Peyer's patch (tissue), 4 donors: ENCODE measurements at places on chromosomes 1 and 21. TPM values are rescaled to one million over a fixed set of nuclear protein-coding genes. Genes with fewer than 3 reads are reported as not detected.

Gene GADD45A
- 61.3 TPM for total RNA-seq

GRCh38 chr1:196102826-196103225, 505.4 kb downstream of the KCNT2 start:
- H3K27ac ChIP-seq, result no peak overlapping the region
- H3K4me3 ChIP-seq, result no peak overlapping the region
- no peaks in the 10 kb centered on the region for H3K4me1 ChIP-seq

GRCh38 chr1:40977716-40978115, 1.8 kb upstream of the CTPS1 start:
- no peaks in the 10 kb centered on the region for H3K27me3 ChIP-seq
- H3K4me1 ChIP-seq, result peaks cover 4% of the 10 kb centered on the region
- no peaks in the 10 kb centered on the region for H3K36me3 ChIP-seq
- DNase-seq, result no peak
- H3K27ac ChIP-seq, result no peak overlapping the region

DNA sequence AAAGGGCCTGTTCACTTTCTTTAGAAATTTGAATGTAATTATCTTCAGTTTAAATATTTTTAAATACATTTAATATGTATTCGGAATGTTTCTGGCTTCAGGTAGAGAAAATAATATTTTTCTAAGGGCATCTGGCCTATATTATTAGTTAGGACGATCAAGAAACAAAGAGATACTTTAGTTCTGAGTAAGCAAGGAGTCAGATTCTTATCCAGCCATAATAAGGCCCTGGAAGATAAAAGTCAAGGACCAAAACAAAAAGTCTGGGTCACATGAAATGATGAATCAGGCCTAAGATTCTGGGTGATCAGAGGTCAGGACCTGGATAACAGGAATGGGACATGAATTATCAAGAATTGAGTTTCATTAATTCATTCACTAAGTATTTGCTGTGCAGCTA, 6.3 kb downstream of the PHC2 start:
- H3K27me3 ChIP-seq, result no peaks in the 10 kb centered on the region
- H3K4me1 ChIP-seq, result no peaks in the 10 kb centered on the region
- DNase-seq, result no peak
- H3K27ac ChIP-seq, result no peak overlapping the region
- no peaks in the 10 kb centered on the region for H3K36me3 ChIP-seq

GRCh38 chr1:75338616-75339483, 204.7 kb downstream of the LHX8 start:
- H3K27me3 ChIP-seq, result no peaks in the 10 kb centered on the region
- no peak overlapping the region for H3K4me3 ChIP-seq
- no peak overlapping the region for H3K27ac ChIP-seq

DNA sequence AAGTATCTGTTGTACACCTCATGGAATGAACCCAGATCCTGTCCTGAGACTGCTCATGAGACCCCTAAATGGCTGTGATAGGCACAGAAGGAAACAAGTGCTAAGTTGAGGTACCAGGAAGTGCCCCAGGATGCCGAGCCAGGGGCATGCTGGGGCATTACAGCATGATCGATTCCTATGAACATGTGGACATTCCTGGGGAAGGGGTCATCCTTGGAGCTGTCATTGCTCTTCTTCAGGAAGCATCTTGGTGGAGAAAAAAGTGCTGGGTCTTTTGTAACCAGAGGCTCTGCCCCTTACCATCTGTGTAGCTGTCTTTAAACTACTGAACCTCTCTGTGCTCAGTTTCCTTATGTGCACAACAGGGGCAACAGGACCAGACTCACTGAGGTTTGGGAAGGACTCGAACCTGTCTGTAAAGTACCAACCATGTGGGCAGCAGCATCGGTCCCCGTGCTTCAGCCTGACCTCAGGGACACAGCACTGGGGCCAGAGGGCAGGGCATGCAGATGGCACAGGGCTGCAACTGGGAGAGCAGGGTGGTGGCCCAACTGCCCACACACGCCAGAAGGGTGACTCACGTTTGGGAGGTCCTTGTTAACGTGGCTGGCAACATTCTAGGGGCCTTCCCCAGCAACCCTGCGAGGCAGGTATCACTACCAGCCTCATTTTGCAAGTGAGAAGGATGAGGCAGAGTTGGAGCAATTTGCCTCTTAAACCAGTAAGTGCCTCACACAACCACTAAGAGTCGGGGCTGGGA, 142.3 kb upstream of the EDN2 start:
- peak; percentile 39 for DNase-seq
- peaks cover 12% of the 10 kb centered on the region for H3K4me1 ChIP-seq
- H3K27ac ChIP-seq, result no peak overlapping the region
- H3K27me3 ChIP-seq, result no peaks in the 10 kb centered on the region

Gene OPTC
- total RNA-seq, result not detected

DNA sequence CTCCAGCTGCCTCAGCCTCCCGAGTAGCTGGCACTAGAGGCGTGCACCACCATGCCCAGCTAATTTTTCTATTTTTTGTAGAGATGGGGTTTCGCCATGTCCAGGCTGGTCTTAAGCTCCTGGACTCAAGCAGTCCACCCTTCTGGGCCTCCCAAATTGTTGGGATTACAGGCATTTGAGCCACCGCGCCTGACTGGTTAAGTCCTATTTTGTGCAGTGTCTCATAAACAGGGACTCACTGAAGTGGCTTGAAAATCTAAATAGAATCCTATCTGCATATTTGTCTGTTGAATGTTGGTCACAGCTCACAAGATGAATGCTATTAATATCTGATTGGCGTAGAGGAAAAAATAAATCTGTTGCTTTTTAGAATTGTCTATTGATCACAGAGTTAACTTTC, 5.9 kb upstream of the CHAF1B start:
- H3K27me3 ChIP-seq, result no peaks in the 10 kb centered on the region
- no peak for DNase-seq
- H3K36me3 ChIP-seq, result peaks cover 34% of the 10 kb centered on the region
- no peak overlapping the region for H3K4me3 ChIP-seq
